Gastrocnemius medialis (tissue), 4 donors: ENCODE measurements at places on chromosomes 1 and 21. TPM values are rescaled to one million over a fixed set of nuclear protein-coding genes. Genes with fewer than 3 reads are reported as not detected.

- no peaks in the 10 kb centered on the region for H3K27me3 ChIP-seq
- H3K4me3 ChIP-seq: no peak overlapping the region
- peaks cover 6% of the 10 kb centered on the region for H3K4me1 ChIP-seq
- no peaks in the 10 kb centered on the region for H3K36me3 ChIP-seq
- no peak overlapping the region for H3K27ac ChIP-seq
- DNase-seq: no peak
Observed at GRCh38 chr1:94265906-94266305, 28.5 kb upstream of the ARHGAP29 start.

DNA sequence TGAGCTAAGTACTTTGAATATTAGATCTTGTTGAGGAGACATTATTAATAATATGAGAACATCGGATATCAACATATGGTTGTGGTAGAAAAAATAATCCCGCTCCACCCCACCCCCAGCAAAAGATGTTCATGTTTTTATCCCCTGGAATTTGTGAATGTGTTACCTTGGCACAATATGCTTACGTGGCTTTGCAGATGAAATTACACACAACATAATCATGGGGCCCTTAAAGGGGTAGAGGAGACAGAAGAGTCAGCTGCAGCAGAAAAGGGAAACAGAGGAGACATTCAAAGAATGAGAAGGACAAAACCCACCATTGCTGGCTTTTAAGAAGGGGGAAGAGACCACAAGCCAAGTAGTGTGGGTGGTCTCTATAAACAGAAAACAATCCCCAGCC is 104.1 kb downstream of the SEC16B start:
- DNase-seq: no peak
- no peaks in the 10 kb centered on the region for H3K27me3 ChIP-seq
- peaks cover 12% of the 10 kb centered on the region for H3K4me1 ChIP-seq
- H3K36me3 ChIP-seq: no peaks in the 10 kb centered on the region

GRCh38 chr21:15256996-15257395 is 192.2 kb upstream of the NRIP1 start:
- H3K27me3 ChIP-seq: no peaks in the 10 kb centered on the region
- no peak for DNase-seq
- no peaks in the 10 kb centered on the region for H3K4me1 ChIP-seq

GRCh38 chr21:29248124-29248523 is 50.6 kb upstream of the BACH1 start:
- no peaks in the 10 kb centered on the region for H3K4me1 ChIP-seq
- H3K27ac ChIP-seq: no peak overlapping the region
- H3K36me3 ChIP-seq: no peaks in the 10 kb centered on the region
- no peaks in the 10 kb centered on the region for H3K27me3 ChIP-seq

- H3K27ac ChIP-seq: peak overlapping the region; percentile 47
- H3K4me1 ChIP-seq: peaks cover 81% of the 10 kb centered on the region
- H3K4me3 ChIP-seq: no peak overlapping the region
- DNase-seq: no peak
Observed at GRCh38 chr1:54371942-54372275, 34.3 kb downstream of the SSBP3 start.

GRCh38 chr1:21638531-21639341 is 30.4 kb downstream of the RAP1GAP start:
- H3K4me3 ChIP-seq: no peak overlapping the region
- H3K27ac ChIP-seq: peak overlapping the region; percentile 31
- no peak for DNase-seq
- H3K36me3 ChIP-seq: no peaks in the 10 kb centered on the region
- no peaks in the 10 kb centered on the region for H3K4me1 ChIP-seq

- H3K4me3 ChIP-seq: no peak overlapping the region
- H3K4me1 ChIP-seq: no peaks in the 10 kb centered on the region
- H3K27ac ChIP-seq: no peak overlapping the region
- no peaks in the 10 kb centered on the region for H3K27me3 ChIP-seq
Observed at GRCh38 chr1:106613861-106614260, 442.6 kb upstream of the PRMT6 start.

GRCh38 chr1:193060938-193061337 is 1.5 kb downstream of the RO60 start:
- H3K27me3 ChIP-seq: no peaks in the 10 kb centered on the region
- no peak for DNase-seq
- no peak overlapping the region for H3K4me3 ChIP-seq
- H3K27ac ChIP-seq: peak overlapping the region; percentile 98
- H3K4me1 ChIP-seq: peaks cover 42% of the 10 kb centered on the region

GRCh38 chr1:236494586-236495466 is 29.0 kb upstream of the LGALS8 start:
- H3K27ac ChIP-seq: no peak overlapping the region
- H3K27me3 ChIP-seq: no peaks in the 10 kb centered on the region
- DNase-seq: no peak
- no peaks in the 10 kb centered on the region for H3K36me3 ChIP-seq
- H3K4me3 ChIP-seq: no peak overlapping the region
- H3K4me1 ChIP-seq: no peaks in the 10 kb centered on the region

- H3K4me3 ChIP-seq: no peak overlapping the region
- H3K4me1 ChIP-seq: no peaks in the 10 kb centered on the region
- DNase-seq: no peak
- H3K27ac ChIP-seq: no peak overlapping the region
Observed at GRCh38 chr1:176068256-176068655, 138.8 kb downstream of the COP1 start.

DNA sequence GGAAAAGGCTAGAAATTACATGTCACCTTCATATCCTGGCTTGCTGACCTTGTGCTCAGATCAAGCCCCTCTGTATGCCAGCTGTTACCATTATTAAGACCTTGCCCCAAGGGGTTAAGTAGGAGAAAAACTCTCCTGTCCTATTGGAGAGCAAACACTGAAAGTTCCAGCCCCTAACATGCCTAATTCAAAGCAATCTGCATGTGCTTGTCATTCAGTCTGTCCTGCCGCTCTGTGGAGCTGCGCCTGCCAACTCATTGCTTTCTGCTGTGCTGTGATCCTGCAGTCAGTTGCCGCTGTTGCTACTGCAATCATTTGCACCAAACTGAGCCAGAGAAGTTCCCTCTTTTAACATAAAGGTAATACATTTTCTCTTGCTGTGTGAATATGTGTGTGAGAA is 113.4 kb downstream of the DISP1 start:
- H3K27me3 ChIP-seq: no peaks in the 10 kb centered on the region
- H3K4me1 ChIP-seq: peaks cover 36% of the 10 kb centered on the region
- H3K36me3 ChIP-seq: no peaks in the 10 kb centered on the region
- peak overlapping the region; percentile 42 for H3K4me3 ChIP-seq
- peak; percentile 64 for DNase-seq
- H3K27ac ChIP-seq: peak overlapping the region; percentile 68

DNA sequence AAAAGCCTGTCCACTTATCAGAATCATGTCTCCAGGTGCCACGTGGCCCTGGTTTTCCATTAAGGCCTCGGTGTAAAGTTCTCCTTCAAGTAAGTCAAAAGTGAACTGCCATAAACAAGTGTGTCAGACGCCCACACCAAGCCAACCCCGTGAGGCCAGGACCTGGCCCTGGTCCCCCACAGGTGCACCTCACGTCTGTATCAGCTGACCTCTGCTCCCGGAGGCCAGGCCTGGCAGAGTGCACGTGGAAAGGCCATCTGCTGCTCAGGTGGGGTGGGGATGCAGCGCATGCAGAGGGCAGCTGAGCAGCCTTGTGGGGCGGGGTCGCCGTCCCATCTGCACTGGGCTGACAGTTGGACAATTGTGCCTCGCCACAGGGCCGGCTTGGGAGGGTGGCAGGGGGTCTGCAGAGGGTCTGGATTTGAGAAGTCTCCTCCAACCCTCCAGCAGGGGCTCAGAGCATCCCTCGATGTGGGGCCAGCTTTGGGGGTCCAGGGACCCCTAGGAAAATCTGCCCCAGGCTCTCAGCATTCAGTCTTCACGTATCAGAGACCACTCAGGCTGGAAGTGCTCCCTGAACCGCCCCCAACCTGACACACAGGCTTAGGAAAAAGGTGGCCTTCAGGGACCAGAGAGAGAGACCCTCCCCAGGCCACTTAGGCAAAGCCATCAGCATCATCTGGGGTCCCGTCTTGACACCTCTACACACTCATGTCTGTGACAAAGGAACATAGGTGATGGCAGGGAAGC is 3.0 kb downstream of the SLC19A1 start:
- no peaks in the 10 kb centered on the region for H3K36me3 ChIP-seq
- peaks cover 8% of the 10 kb centered on the region for H3K4me1 ChIP-seq
- no peak overlapping the region for H3K4me3 ChIP-seq
- no peaks in the 10 kb centered on the region for H3K27me3 ChIP-seq
- DNase-seq: peak; percentile 5

DNA sequence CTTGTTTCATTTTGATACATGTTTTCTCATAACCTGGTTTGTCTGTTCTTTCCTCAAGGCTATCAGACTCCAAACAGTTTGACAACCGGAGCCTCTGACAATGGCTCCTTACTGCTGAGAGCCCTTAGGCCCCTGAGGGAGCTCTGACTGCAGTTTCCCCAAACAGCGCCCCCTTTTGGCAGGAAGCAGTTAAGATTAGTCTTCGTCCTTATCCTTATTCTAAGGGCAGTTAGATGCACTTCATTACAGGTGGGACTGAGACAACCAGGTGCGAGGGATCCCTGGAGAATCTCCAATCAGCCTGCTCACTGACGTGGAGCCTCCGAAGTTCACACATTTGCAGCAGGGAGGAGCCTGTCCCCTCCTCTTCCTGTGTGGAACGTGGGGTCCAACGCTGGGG is 393.1 kb downstream of the BRINP3 start:
- no peaks in the 10 kb centered on the region for H3K4me1 ChIP-seq
- no peak for DNase-seq
- no peaks in the 10 kb centered on the region for H3K27me3 ChIP-seq
- H3K27ac ChIP-seq: no peak overlapping the region
- no peak overlapping the region for H3K4me3 ChIP-seq

GRCh38 chr1:156150333-156151011 is 2.9 kb upstream of the SEMA4A start:
- no peak for DNase-seq
- H3K4me1 ChIP-seq: peaks cover 12% of the 10 kb centered on the region
- no peak overlapping the region for H3K4me3 ChIP-seq
- H3K27me3 ChIP-seq: peaks cover 8% of the 10 kb centered on the region

- H3K36me3 ChIP-seq: no peaks in the 10 kb centered on the region
- DNase-seq: no peak
- H3K27ac ChIP-seq: no peak overlapping the region
- H3K4me3 ChIP-seq: no peak overlapping the region
Observed at GRCh38 chr21:27103768-27104167, 136.9 kb upstream of the ADAMTS5 start.

GRCh38 chr1:213714645-213715044 is 273.1 kb upstream of the PROX1 start:
- H3K4me1 ChIP-seq: no peaks in the 10 kb centered on the region
- H3K27me3 ChIP-seq: no peaks in the 10 kb centered on the region
- H3K4me3 ChIP-seq: no peak overlapping the region
- no peaks in the 10 kb centered on the region for H3K36me3 ChIP-seq
- H3K27ac ChIP-seq: no peak overlapping the region

DNA sequence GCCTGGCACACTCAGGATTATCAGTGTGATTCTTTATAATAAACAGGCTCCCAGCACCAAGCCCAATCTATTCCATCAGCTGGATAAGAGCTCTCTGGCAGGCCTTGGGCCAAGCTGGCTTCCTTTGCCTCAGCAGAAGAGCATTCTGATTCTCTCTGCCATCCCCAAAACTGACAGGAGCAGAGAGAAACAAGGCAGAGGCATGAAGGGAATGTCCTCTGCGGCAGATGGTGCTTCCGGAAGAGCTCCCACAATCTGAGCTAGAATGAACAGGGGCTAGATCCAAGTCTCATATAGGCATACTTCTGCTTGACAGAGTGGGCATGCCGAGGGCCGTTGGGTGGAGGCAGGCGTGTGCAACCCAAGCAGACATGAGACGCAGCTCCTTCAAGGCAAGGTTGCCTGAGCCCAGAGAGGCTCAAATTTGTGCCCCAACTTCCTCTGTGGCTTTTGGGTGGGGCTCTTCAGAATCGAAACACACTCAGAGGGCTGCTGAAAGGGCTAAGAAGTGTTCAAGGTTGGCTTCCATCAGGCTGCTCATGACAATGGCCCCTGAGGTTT is 4.0 kb downstream of the CAPN2 start:
- H3K36me3 ChIP-seq: no peaks in the 10 kb centered on the region
- no peak for DNase-seq
- H3K27me3 ChIP-seq: no peaks in the 10 kb centered on the region
- peaks cover 35% of the 10 kb centered on the region for H3K4me1 ChIP-seq

- DNase-seq: no peak
- no peaks in the 10 kb centered on the region for H3K36me3 ChIP-seq
- peaks cover 23% of the 10 kb centered on the region for H3K4me1 ChIP-seq
- no peaks in the 10 kb centered on the region for H3K27me3 ChIP-seq
Observed at GRCh38 chr1:111956155-111956771, 33.2 kb downstream of the KCND3 start.

- H3K27me3 ChIP-seq: no peaks in the 10 kb centered on the region
- H3K4me1 ChIP-seq: no peaks in the 10 kb centered on the region
- H3K4me3 ChIP-seq: no peak overlapping the region
- no peak overlapping the region for H3K27ac ChIP-seq
- DNase-seq: no peak
Observed at GRCh38 chr1:4306559-4307467, 347.6 kb upstream of the AJAP1 start.

- no peak for DNase-seq
- peaks cover 13% of the 10 kb centered on the region for H3K4me1 ChIP-seq
- H3K36me3 ChIP-seq: no peaks in the 10 kb centered on the region
- no peak overlapping the region for H3K4me3 ChIP-seq
- H3K27ac ChIP-seq: peak overlapping the region; percentile 11
Observed at GRCh38 chr1:1353389-1354151, 4.4 kb upstream of the DVL1 start.

DNA sequence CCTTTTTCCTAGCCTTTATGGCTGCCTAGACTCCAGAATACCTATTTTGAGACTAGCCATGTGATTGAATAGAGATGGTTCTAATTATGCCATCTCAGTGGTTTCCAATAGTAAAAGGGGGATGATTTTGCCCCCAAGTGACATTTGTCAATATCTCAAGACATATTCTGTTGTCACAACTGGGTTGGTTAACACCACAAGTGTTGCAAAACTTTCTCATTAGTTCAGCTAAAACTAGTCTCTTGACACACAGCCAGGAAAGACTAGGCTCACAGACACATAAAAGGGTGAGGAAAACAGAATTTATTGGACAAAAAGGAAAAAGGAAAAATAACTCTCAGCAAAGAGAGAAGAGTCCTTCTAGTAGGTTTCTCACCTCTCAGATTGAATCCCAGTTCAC is 39.9 kb upstream of the GBP5 start:
- DNase-seq: no peak
- H3K4me3 ChIP-seq: no peak overlapping the region
- H3K27ac ChIP-seq: no peak overlapping the region
- H3K36me3 ChIP-seq: no peaks in the 10 kb centered on the region

Gene CLDN17
- total RNA-seq: not detected

Gene KLF17
- total RNA-seq: not detected

Gene KLHDC9
- total RNA-seq: 1.6 TPM

Gene ZNF697
- total RNA-seq: 1.4 TPM

Gene ANKRD65
- 0.16 TPM for total RNA-seq

Gene PODN
- 15.3 TPM for total RNA-seq

Gene EPB41
- 19.5 TPM for total RNA-seq

Gene KCNE2
- not detected for total RNA-seq

Gene SPATA6
- 3.1 TPM for total RNA-seq

Gene SPRR2A
- not detected for total RNA-seq

Gene GBP4
- total RNA-seq: 15.0 TPM
